T-helper 9 cell (primary cell): ENCODE measurements at places on chromosomes 7 and 10.

DNA sequence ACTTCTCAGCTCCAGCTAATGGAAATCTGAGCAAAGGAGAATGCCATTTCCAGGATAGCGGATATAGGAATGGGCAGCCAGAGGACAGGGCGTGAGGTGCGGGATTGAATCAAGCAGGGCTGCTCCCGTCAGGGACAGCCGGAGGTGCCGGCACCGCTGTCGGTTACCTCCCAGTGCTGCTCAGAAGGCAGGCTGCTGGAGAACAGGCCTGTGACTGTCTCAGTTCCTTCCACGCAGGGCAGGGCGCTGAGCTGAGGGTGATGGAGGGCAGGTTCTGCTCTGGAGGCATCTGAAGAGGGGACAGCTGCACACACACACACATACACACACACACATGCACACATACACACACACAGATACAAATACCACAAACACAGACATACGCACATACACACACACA lies 111.1 kb downstream of the DOCK1 start:
- DNase-seq, result no peak

GRCh38 chr10:99540306-99540656 lies 7.5 kb downstream of the NKX2-3 start:
- DNase-seq, result no peak

DNA sequence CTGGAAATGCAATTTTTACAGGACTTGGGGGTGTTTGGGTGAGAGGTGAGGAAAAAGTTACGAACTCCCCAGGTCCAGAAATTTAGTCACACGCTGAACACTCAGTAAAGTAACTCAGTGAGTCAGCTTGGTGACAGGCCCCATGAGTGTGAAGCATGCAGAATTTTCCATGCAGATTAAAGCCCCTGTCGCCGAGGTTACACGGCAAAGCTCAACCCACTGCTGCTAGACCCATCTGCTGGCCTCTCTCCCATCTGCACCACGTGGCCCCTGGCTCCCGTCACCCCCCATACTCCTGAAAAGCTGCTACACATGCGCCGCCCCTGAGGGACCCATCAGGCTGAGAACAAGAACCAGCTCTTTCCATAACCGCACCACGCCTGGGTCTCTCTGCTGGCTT lies 7.0 kb upstream of the MMP21 start:
- no peak for DNase-seq

GRCh38 chr10:91137822-91138221 lies 82.6 kb upstream of the PCGF5 start:
- no peak for DNase-seq

GRCh38 chr7:71828361-71828760 lies 583.8 kb downstream of the CALN1 start:
- no peak for DNase-seq

DNA sequence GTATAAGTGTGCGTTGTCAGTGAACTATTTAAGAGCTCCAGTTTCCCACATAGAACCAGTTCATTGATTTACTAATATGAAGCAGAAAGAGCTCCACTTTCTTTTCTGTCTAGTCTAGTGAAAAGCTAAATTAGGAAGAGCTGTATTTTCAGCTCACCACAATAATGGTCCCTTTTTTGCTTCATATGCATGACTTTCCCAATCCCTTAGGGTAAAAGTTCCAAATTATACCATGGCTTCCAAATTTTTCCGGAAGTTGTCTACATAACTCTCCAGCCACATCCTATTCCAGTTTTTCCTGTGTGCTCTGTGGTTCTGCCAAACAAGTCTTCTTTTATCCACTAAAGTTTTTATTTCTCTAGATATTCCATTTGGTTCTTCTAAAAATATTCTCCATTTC lies 685.2 kb downstream of the REEP3 start:
- no peak for DNase-seq

DNA sequence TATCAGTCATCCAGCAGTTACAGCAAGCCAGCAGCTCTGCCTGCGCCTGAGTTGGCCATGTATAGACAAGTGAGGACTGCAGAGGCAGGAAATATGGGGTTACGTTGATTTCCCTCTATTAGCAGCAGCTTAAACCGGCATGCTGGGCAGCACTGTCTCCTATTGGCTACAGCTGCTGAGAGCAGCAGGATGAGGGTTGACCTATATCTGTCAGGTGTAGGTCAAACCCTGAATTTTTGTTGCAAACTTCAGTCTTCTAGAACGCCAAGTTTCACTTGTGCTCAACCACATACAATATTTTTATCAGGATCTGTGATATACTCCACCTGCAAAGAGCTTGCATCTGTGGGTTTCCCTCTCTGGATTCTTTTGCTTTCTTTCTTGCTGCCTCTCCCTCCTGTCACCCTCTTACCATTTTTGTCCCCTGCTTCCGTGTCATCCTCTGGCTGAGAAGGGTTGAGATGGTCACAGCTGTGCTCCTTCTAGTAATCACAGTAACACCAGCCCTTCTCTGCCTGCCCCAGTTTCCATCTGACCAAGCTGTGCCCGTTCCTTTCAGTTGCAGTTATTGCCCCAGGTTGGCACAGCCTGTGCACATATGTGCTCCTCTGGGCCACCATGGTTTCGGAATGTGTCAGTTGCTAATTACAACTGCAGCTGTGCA lies 23.8 kb upstream of the GLCCI1 start:
- DNase-seq, result peak; percentile 35

- no peak for DNase-seq
These were observed 1212.4 kb downstream of the SORCS1 start for GRCh38 chr10:105952153-105952552.

DNA sequence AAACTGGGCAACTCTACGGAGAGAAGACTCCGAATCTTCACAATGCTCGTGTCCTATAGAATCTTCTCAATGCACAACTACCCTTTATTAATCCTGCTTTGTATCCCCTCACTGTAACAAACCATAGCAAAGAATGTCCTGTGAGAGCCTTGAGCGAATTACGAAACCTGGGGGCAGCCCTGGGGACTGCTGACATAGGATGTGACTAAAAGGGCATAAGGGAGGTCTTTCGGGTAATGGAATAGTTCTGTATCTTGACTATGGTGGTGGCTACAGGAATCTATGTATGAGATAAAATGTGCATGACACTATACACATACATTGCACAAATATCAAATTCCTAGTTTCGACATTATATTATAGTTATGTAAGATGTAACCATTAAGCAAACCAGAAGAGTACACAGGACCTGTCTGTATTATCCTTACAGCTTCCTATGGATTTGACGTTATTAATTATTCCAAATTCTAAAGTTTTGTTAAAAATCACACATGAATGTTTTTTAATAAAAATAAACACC lies 162.5 kb upstream of the KCTD7 start:
- DNase-seq, result no peak

DNA sequence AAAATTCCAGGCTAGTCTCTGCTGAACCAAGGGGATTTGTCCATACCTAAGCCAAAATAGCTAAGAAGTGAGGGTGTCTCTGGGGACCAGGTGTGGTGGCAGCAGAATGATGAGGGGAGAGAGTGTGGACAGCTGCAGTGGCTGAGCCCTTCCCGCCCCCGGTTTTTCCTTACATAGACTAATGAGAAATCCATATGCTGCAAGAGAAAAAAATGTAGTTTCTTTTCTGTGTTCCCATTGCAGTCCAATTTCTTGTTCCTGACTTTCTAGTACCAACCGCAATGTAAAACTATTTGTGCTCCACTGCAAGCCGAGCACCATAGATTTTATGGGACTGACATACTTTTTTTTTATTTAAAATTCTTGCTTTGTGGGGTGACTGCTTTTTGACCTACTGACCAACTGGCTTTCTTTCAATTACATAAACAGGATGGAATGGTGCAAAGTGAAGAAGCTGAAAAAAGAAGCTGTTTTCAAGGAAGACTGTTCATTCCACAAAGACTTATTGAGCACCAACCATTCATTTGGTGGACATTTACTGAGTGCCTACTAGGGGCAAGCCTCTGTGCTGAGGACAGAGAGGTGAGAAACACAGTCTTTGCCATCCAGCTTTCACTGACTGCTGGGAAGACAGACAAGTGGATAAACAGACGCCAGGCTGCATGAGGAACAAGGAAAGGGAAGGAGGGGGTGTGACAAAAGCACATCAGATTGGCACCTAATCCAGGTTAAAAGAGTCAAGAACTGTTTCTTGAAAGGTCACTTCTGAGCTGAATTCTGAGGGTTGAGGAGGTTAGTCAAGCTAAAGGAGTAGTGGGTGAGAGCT lies 9.8 kb downstream of the CEP41 start:
- no peak for DNase-seq

GRCh38 chr10:73771722-73772280 lies 10.0 kb upstream of the CHCHD1 start:
- DNase-seq, result peak; percentile 68

- no peak for DNase-seq
These were observed 18.1 kb upstream of the KNDC1 start for GRCh38 chr10:133141958-133142340.

DNA sequence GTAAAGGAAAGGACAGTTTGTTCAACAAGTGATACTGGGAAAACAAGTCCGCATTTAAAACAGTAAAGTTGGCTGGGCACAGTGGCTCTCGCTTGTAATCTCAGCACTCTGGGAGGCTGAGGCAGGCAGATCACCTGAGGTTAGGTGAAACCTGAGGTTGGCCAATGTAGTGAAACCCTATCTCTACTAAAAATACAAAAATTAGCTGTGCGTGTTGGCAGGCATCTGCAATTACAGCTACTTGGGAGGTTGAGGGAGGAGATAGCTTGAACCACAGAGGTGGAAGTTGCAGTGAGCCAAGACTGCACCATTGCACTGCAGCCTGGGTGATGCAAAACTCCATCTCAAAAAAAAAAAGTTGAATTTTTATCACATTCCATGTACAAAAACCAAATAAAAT lies 35.7 kb downstream of the ZNF92 start:
- DNase-seq, result no peak

- no peak for DNase-seq
These were observed 80.8 kb upstream of the KLF14 start for GRCh38 chr7:130814778-130815335.

GRCh38 chr7:95901006-95901405 lies 128.7 kb downstream of the DYNC1I1 start:
- no peak for DNase-seq

DNA sequence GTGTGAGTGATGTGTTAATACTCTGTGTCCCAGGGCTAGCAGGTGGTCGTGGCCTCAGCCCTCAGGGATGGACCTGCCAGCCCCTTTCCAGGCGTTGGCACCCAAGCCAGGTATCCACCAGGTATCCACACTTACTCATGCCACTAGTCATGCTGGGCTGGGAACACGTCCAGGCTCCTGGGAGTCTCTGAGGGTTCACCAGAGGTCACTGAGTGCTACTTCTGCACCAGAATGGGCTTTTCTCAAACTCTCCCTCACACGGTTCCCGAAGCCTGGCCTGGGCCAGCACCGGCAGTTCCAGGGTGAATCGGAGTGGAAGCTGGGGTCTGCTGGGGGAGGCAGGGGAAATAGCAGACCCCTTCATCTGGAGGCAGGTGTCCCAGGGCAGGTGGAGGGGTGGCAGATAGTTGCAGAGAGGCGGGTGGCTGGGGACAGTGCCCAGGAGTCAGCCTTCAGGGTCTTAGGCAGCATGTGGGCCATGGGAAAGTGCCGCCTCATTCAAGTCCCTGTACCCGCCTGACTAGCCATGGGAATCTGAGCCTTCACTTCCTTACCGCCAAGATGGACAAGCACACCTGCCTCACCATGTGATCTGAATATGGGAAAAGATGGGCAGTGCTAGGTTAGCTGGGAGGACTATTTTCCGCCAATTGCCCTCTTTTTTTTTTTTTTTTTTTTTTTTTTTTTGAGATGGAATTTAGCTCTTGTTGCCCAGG lies 95.5 kb upstream of the GTF2I start:
- DNase-seq, result no peak

DNA sequence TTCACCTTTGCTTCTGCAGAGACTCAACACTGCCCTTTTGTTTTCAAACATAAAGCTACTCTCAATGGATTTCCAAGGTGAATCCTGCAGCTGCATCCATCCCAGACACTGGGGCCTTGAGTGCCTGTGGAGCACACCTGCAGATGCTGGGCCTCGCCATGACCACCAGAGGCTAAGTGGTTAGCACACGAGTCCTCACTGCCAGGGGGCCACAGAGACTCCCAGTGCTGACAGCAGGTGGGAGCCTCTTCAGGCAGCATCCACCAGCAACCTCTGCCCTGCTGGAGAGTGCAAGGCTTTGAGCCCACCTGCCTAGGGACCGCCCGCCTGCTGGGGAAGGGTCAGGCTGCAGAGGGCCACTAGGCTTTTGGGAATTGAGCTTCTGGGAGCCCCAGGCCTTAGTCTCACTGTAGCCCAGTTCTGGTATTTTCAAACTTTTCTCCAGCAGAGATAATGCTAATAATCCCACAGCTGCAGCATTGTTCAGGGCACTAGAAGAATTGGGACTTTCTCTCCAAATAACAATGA lies 9.4 kb upstream of the HPS1 start:
- no peak for DNase-seq

- DNase-seq, result no peak
These were observed 25.9 kb downstream of the GPRIN2 start for GRCh38 chr10:46530249-46531186.

DNA sequence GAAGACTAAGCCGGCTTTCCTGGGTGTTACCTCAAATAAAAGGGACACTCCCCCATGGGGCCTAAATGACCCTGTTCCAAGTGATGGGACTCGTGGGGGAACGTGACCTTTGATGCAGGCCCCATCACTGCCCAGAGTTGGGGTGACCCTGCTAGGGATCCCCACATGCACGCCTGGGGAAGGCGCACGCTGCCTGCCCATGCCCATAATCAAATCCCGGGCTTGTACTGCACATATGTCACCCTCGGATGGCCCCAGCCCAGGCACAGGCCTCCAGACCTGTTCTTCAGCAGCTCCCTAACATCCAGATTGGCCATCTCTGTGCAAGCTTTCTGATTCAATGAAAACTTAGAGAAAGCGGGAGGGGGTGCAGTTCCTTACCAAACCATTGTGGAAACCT lies 14.7 kb downstream of the EBF3 start:
- no peak for DNase-seq

DNA sequence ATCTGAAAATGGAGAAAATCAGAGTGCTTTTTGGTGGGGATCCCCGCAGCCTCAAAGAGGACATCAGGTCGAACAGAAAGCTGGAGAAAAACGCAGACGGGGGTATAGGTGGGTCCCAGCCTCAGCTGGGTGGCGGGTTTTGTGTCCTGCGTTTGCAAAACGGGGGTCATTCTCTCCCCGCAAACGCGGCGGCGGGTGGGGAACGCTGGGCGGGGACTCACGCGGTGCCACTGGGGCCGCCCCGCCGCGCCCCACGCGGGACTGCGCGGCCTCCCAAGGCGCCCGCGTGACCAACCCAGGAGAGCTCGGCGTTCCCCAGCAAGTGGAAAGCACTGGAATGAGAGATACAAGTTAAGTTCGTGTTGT lies 806 bp upstream of the VIPR2 start:
- no peak for DNase-seq
